ENCODE measurements at places on chromosomes 3 and 15.

- H3K4me3 ChIP-seq: no peak overlapping the region
- DNase-seq: no peak
- H3K27ac ChIP-seq: no peak overlapping the region
- H3K27me3 ChIP-seq: peaks cover under 1% of the 10 kb centered on the region
These were observed 101.0 kb upstream of the COL8A1 start for GRCh38 chr3:99537416-99537815.

GRCh38 chr3:45943207-45943846 is at the start of gene CXCR6:
Gene CXCR6 (plus strand): TSS chr3:45943464. CDS start chr3:45946482, 3,018 bp downstream.
- peaks cover 10% of the 10 kb centered on the region for H3K27me3 ChIP-seq
- peak; percentile 33 for DNase-seq
- H3K36me3 ChIP-seq: peaks cover 34% of the 10 kb centered on the region
- peaks cover 66% of the 10 kb centered on the region for H3K4me1 ChIP-seq
- H3K4me3 ChIP-seq: no peak within 1 kb of the TSS

GRCh38 chr15:67178569-67179210 is 75.8 kb downstream of the AAGAB start:
- no peak for DNase-seq
- H3K27ac ChIP-seq: no peak overlapping the region
- H3K36me3 ChIP-seq: peaks cover 3% of the 10 kb centered on the region
- H3K4me1 ChIP-seq: peaks cover 34% of the 10 kb centered on the region
- H3K4me3 ChIP-seq: no peak overlapping the region

DNA sequence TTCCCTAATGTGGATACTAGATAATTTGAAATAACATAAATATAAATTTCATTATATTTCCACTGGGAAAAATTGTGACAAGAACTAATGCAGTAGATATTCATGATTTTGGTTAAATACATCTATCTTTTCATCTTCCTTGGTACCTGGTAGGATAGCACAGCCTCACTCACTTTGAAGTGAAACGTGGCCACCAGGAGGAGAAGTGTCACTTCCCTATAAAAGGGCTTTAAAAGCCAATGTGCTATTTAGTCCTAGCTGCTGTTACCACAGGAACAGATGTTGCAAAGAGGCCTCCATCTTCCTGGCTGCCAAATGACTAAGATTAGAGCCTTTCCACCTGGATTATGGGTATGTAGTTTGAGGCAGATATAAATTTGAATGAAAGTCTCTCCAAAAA is 140.0 kb downstream of the PLOD2 start:
- DNase-seq: no peak
- no peaks in the 10 kb centered on the region for H3K4me1 ChIP-seq
- no peak overlapping the region for H3K4me3 ChIP-seq
- no peaks in the 10 kb centered on the region for H3K27me3 ChIP-seq
- H3K27ac ChIP-seq: no peak overlapping the region
- no peaks in the 10 kb centered on the region for H3K36me3 ChIP-seq

GRCh38 chr15:36831125-36831903 is 251.9 kb downstream of the CDIN1 start:
- no peak overlapping the region for H3K27ac ChIP-seq
- peaks cover 8% of the 10 kb centered on the region for H3K27me3 ChIP-seq
- no peak for DNase-seq
- no peaks in the 10 kb centered on the region for H3K4me1 ChIP-seq
- no peaks in the 10 kb centered on the region for H3K36me3 ChIP-seq
